ENCODE measurements at places on chromosomes 11 and 22.

DNA sequence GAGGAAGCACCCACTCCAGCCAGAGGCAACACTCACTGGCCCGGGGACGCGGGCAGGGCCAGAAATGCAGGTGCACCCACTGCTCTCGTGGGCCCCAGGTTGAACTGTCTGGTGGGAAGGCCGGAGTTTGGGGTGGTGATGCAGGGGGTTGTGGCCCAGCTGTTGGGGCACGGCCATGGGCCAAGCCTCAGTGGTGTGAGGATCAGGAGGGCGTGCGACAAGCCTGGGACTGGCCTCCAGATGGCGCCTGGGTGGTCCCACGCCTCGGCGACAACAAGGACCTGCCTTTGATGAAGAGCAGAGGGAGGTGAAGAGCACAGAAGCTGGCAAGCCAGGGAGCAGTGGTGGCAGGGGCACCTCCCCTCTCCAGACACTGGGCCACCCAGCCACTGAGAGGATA lies 240.8 kb downstream of the BRD1 start:
- DNase-seq: no peak

GRCh38 chr11:9853929-9854552 lies 190.2 kb downstream of the SWAP70 start:
- no peak for DNase-seq

- no peak for DNase-seq
Measured at GRCh38 chr11:47987310-47987709, 7.0 kb downstream of the PTPRJ start.

- peak; percentile 26 for DNase-seq
Measured at GRCh38 chr11:78715639-78716311, 141.1 kb upstream of the NARS2 start.

DNA sequence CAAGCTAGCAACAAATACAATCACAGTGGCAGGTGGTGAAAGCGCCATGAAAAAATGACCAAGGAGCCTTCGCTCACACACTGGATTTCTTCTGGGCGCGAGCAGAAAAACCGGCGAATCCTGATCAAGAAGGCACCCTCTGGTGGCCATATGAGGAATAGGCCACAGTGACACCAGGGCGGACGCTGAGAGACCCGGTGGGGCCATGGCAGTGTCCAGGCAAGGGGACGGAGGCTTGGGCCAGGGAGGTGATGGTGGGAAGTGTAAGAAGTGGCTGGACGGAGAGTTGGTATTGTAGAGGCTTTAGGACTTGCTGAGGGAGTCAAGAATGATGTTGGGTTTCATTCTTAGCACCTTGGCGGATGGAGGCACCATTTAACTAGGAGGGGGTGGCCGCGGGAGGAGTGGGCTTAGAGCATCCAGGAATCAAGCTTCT lies 16.9 kb upstream of the RAC2 start:
- DNase-seq: no peak

All from CMK (cell line).